ENCODE measurements at places on chromosomes 3 and 15.

GRCh38 chr15:101035611-101036010, 116.5 kb downstream of the LRRK1 start:
- peak; percentile 10 for DNase-seq

DNA sequence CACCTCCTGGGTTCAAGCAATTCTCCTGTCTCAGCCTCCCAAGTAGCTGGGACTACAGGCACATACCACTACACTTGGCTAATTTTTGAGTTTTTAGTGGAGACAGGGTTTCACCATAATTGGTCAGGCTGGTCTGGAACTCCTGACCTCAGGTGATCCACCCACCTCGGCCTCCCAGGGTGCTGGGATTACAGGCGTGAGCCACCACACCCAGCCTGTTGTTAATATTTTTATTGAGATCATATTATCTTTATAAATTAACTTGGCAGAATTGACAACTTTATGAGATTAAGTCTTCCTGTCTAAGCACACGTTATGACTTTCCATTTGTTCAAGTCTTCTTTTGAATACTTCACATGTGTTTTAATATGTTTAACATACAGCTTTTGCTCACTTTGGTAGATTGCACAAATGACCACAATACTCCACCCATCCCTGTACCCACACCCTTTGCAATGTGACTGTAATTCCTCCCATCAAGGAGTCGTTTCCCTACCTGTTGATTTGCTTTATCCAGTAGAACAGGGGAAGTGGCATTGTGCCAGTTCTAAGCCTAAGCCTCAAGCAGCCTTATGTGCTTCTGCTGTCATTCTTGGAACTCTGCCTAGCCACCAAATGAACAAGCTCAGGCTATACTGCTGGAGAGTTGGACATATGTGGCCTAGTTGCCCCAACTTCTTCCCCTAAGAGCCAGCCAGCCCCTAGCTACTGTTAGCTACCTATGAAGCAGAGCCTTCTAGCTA, 8.2 kb downstream of the XYLB start:
- no peak for DNase-seq

DNA sequence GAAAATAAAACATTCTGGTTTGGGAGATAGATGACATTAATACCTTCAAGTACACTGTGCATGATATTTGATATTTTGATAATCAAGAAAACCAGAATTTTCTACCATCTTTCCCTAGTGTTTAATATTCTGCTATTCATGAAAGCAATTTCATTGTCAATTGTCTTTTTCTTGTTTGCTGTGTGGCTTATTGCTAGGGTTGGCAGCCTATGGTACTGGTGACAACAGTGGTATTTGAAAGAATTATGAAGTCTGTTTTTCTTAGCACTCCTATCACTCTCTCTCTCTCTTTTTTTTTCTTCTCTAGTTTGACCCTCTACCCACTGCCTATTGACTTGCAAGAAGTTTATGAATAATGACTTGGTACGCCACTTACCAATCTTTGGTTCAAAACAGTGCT, 15.4 kb downstream of the RNF13 start:
- no peak for DNase-seq

GRCh38 chr3:82558081-82558480, 796.6 kb upstream of the GBE1 start:
- no peak for DNase-seq

DNA sequence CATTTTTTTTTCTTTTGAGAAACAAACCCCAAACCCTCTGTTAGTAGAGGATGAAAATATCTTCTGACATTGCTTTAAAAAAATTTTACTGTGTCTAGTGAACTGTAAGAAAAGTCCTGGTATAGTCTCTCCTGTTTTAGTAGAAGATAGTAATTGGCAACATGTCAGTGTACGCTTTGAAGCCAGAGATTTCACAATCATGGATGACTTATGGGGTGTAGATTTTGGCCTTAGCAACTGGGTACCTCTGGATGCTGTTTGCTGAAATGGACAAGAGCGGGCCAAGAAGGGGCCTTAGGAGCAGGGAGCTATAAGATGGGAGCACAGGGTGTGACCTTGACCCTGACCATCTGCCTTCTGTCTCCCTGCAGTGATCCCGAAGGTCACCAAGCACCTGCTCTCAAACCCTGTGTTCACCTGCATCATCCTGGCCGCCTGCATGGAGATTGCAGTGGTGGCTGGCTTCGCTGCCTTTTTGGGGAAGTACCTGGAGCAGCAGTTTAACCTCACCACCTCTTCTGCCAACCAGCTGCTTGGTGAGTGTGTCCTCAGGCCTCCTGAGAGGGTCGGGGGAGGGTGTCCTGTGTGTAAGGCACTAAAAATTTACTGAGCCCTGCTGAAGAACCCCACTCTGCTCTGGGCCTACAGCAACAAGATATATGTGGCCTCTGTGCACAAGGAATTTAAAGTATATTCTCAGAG, 266.7 kb downstream of the SLCO3A1 start:
- no peak for DNase-seq

DNA sequence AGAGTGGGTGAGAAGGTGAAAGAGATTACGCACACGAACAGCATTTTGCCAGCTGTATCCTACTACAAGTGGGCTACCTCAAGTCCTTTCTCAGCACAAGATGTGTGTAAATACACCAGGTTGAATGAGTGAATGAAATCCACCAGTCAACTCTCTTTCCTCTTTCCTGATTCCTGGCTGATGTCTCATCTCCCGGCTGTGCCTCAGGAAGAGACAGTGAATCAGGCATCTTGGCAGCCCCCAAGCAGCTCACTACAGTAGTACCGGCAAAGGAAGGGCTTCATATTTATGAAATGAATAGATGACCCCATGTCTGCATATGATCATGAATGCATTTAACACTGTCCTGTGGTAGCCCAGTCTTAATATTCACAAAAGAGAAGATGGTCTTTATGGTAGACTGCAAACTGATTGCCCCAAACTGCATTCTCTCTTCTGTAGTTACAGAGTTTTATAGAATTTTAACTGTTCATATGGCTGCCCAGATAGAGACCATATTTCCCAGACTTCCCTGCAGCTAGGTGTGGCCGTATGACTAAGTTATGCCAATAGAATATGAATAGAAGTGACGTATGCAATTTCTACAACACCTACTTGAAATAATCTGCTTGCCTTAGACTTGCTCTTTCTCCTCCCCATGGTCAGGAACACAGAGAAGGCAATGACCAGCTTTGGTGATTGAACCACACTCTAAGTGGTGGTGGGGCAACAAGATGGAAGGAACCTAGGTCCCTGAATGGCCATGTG, 22.7 kb downstream of the MGLL start:
- DNase-seq: no peak

DNA sequence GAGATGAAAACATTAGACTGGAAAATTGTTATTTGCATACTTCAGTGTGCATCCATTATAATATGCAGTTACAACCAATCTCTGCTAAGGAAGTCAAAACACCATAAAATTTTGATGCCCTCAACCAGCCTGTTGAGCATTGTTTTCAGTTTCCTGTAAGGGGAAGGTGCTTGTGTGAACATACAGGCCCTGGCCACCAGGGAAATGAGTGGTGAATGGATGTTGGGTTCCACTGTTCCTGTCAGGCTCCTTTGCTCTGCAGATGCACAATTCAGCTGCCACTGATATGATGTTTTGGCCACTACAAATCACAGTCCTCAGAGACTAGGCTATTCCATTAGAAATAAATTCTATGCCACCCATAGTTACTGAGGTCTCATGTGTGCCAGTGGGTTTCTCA, 184.6 kb downstream of the SYNPR start:
- no peak for DNase-seq

DNA sequence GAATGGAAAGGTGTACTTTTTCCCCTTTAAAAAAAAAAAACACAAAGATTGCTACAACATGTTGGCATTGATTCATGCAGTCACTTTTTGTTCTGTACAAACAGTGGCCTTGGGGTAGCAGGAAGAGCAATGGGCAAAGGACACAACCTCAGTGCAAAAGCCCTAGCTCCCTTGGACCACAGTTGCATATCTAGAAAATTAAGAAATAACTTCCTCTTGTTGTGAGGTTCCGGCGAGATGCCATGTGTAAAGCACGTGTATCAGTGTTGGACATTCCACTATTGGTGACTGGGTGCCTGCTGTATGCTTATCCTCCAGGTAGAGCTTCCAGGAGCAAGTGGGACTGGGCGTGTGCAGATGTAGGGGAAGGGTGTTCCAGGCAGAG, 164.5 kb downstream of the THSD4 start:
- DNase-seq: no peak

- DNase-seq: no peak
Measured at GRCh38 chr15:92780843-92781242, 119.3 kb upstream of the CHD2 start.

- no peak for DNase-seq
Measured at GRCh38 chr15:82081914-82082762, 36.3 kb upstream of the MEX3B start.

- DNase-seq: no peak
Measured at GRCh38 chr15:50665938-50666337, 20.7 kb downstream of the TRPM7 start.

GRCh38 chr15:93312891-93313486, 224.0 kb upstream of the RGMA start:
- DNase-seq: no peak

- DNase-seq: no peak
Measured at GRCh38 chr15:72229947-72230196, 1.1 kb downstream of the PKM start.

- DNase-seq: no peak
Measured at GRCh38 chr3:124652009-124652408, 78.2 kb upstream of the UMPS start.

DNA sequence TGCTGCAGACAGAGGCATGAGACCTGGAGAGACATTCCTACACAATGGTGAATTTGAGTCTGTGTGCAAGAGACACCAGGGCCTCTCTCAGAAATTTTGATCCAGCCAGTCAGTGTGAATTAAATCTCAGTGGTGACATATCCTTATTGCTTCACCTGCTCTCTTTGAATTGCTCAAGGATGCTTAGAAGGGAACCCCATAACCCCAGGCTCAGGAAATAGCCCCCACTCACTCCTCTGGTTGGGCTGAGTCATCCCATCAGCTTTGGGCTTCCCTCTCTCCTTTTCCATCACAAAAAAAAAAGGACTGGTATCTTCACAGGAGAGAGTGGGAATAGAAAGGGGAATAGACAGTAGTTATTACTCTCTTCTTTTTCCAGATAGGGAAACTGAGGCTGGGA, 33.0 kb upstream of the LARS2 start:
- DNase-seq: peak; percentile 68

- DNase-seq: no peak
Measured at GRCh38 chr15:62895139-62895866, 147.2 kb upstream of the TPM1 start.

- peak; percentile 66 for DNase-seq
Measured at GRCh38 chr15:79990280-79990996, 19.4 kb upstream of the BCL2A1 start.

DNA sequence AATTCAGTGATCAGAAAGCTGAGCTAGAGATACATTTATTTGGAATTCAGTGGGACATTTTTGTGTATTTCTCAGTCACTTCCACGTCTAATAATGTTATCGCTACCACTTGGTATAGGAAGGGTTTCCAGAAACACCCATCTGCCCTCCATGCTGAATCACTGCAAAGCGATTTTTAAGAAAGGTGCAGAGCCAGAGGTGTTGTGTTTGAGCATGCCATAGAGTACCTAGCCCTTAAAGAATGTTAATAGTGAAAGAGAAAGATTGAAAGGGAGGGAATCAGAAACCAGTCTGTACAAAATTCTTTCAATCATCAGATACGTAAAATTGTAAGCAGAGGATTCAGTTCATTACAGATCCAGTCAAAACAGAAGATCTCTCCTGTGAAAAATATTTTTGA, 80.1 kb upstream of the ARL6 start:
- DNase-seq: no peak

Measured in inflammatory macrophage treated with lipopolysaccharide for 4 hours (primary cell).